ENCODE measurements at places on chromosomes 16 and 17.

GRCh38 chr16:7431723-7432122 lies 99.1 kb downstream of the RBFOX1 start:
- no peak for DNase-seq

- DNase-seq = no peak
Measured at GRCh38 chr17:8753976-8754440, 4.3 kb downstream of the SPDYE4 start.

DNA sequence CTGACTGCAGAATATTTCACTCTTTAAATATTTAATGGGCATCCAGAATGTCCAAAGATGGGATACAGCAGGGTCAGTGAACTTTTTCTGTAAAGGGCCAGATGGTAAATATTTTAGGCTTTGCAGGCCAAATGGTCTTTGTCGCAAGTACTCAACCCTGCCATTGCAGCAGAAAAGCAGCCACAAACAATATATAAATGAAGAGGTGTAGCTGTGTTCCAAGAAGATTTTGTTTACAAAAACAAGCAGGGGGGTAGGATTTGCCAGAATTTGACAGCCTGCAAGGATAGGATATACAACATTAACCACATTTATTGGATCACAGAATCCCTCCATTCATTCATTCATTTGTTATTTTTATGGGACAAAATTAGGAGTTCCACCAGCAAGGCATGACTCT lies 435.0 kb upstream of the DYNLRB2 start:
- no peak for DNase-seq

DNA sequence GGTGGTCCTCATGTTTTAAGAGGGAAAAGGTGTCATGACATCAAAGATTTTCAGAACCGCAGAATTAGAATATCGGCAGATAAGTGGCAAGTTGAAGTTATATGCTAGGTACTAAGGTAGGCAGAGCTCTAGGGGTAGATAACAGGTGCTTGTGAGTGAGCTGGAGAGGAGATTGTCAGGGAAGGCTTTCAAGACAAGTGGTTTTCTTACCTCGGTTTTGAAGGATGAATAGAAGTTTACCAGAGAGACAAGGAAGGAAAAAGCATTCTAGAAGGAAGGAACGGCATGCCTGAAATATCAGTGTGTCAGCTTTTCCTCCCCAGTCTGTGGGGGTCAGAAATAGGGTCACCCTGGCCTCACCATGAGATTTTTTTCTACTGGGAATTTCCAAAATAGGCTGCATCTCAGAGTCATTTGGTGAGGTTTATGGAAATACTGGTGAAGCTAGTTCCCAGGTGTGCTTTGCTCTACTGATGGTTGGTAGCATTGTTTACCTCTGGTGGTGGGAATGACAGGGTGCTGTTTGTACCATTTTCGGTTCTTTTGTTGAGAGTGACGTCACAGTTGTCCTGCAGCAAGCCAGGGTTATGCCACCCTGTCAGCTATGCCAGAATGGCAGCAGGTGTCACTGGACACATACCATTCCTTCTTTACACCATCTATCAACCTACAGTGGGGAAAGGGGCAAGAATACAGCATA lies 112.5 kb downstream of the MSI2 start:
- no peak for DNase-seq

GRCh38 chr17:28228109-28228840 lies 90.7 kb upstream of the TMEM97 start:
- peak; percentile 67 for DNase-seq

All from ecto neural progenitor cell (in vitro differentiated cells).